Cortex of kidney (tissue), 1 donor: ENCODE measurements at places on chromosomes 11 and 22.

DNA sequence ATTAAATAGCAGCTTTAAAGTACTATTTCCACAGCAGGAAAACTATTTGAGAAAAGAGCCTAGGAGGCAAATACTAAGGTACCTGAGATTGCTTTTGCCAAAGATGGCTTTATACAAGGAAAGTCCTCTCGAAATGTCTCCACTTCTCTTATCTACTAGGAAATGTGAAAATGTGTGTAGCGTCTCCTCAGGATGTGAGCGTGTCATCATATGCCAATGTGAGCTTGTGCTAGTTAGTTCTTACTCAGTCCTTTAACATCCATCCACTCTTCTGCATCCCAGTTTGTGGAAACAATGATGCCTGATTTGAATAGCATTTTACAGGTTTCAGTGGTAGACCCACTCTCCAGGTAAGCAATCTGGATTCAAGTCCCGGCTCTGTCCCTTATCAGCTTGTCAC lies 421.0 kb downstream of the DYNC2H1 start:
- no peak for DNase-seq

DNA sequence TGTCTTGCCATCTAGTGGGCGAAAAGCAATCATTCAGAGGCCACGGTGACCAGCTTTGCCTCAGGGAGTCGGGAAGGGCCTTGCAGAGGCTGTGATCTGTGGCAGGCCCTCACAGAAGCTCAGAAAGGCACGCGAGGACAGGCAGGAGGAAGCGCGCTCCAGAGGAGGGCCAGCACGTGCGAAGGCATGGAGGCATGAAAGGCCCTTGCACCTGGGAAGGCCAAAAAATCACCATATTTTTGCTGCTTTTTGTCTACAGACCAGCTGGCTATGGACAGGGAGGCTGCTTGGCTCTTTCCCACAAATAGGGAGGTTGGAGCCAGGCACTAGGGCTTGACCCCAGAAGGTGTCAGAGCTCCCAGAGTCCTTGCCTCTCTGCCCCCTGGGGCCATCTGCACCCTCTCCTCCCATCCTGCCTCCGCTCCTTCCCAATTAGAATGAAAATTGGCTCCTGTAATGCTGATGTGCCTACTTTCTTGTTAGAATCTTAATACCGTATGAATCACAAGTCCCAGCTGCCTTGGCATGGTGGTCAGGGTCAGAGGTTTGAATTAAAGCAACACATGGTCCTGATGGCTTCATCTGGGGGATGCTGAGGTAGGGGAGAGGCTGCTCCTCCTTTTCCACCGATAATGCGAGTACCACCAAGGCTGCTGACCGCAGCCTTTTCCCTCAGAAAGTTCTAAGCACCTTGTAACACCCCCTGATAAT lies 69.1 kb downstream of the FEZ1 start:
- DNase-seq = no peak

- DNase-seq = no peak
These were observed at the start of gene OMP for GRCh38 chr11:77102246-77103210. Gene OMP, plus strand, starts transcription at chr11:77102840. Its CDS starts 0 bp downstream, at chr11:77102840.

GRCh38 chr22:18111759-18112330 lies 1.2 kb downstream of the TUBA8 start:
- no peak for DNase-seq

DNA sequence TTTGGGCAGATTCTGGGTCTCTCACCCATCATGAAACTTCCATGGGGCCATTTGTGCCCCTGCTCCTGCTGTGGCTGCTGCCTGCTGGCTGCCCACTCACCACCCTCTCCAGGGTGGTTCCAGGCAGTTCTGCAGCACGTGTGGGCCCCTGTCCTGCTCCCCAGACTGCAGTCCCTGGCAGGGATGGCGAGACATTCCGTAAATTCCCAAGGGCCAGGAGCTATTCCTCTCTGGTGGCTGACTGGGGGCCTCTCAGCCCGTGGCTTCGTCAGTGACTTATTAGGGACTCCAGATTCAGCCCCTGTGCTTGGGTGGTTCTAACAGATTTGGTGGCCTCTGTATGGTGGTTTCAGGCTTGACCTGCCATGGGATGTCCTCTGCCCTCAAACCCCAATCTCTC lies 3.9 kb upstream of the SLC22A8 start:
- DNase-seq = no peak

- no peak for DNase-seq
These were observed 6.2 kb downstream of the TAF6L start for GRCh38 chr11:62777389-62777788.

- DNase-seq = no peak
These were observed 30.4 kb downstream of the PACS1 start for GRCh38 chr11:66100272-66101065.

DNA sequence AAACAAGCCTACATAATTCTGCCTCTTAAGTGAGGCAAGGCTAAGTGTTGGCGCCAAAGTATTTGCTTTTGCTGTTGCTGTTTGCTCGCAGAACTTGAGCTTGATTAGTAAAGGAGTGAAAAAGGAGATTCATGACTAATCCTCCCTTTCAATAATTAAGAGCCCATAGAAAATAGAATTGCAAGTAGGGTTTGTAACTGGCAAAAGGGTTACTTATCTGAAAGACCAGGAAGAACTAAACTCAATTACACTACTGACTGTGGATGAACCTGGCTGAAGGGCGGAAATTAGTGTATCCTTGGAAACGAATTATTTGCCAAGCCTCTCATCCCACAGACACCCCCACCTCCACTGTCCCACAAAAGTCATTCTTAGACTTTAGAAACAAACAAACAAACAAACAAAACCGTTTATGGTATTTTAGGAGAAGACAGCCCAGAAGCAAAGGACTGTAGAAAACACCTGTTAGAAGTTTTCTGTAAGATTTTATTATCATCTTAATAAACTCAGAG lies 411 bp upstream of the EXPH5 start:
- no peak for DNase-seq

DNA sequence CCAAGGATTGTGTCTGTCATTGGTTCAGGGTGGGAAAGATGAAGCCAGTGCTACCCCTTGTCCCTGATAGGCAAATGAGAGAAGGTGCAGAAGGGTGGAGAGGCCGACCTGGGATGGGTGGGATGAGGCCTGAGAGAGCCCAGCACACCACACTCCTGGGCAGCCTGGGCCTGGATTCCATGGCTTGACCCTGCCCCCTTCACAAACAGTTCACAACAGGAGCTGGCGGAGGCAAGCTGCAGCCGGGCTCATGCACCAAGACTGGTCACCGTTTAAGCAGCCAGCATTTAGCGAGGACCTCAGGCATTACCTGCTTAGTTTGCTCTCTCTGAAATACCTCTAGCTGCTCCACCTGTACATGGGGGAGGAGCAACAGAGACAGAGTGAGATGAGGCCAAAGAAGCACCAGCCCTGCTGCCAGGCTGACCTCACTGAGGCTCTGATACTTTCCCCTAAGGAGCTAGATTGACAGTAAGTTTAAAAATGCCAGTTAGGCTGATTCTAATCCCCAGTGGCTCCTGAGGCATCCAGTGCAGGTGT lies 13.5 kb downstream of the IL18BP start:
- no peak for DNase-seq

DNA sequence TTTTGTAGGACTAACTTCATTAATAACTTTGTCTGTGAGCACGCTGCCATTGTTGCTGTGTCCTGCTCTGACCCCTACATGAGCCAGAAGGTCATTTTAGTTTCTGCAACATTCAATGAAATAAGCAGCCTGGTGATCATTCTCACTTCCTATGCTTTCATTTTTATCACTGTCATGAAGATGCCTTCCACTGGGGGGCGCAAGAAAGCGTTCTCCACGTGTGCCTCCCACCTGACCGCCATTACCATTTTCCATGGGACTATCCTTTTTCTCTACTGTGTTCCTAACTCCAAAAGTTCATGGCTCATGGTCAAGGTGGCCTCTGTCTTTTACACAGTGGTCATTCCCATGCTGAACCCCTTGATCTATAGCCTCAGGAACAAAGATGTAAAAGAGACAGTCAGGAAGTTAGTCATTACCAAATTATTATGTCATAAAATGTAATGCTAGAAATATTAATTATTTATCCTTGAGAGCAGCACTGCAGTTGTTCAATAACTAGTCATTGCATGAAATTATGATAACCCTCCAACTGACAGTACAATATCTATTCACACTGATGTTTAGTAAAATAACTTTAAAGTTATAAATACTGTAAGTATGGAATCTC lies 46.4 kb upstream of the OR5D13 start:
- no peak for DNase-seq

- DNase-seq = no peak
These were observed 429 bp downstream of the PGGHG start for GRCh38 chr11:289398-289711.

DNA sequence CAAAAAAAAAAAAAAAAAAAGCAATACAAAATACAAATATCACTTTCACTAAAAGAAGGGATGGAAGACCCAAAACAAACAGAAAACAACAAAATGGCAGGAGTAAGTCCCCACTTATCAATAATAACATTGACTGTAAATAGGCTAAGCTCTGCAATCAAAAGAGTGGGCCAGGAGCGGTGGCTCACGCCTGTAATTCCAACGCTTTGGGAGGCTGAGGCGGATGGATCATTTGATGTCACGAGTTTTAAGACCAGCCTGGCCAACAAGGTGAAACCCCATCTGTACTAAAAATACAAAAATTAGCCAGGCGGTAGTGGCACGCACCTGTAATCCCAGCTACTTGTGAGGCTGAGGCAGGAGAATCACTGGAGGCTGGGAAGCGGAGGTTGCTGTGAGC lies 9.8 kb upstream of the PPP6R3 start:
- DNase-seq = no peak

- DNase-seq = no peak
These were observed 6.5 kb upstream of the MIAT start for GRCh38 chr22:26650722-26651421.

DNA sequence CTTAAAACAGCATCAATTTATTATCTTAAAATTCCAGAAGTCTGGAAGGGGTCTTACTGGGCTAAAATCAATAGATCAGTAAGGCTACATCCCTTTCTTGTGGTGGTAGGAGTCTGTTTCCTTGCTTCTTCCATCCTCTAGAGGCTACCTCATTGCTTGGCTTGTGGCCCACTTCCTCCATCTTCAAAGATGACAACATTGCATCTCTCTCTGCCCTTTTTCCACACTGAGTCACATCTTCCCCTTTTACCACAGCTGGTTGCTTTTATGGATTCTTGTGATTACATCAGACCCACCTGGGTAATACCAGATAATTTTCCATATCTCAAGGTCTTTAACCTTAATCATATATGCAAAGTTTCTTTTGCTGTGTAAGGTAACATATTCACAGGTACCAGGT lies 60.9 kb downstream of the GRIA4 start:
- DNase-seq = no peak

DNA sequence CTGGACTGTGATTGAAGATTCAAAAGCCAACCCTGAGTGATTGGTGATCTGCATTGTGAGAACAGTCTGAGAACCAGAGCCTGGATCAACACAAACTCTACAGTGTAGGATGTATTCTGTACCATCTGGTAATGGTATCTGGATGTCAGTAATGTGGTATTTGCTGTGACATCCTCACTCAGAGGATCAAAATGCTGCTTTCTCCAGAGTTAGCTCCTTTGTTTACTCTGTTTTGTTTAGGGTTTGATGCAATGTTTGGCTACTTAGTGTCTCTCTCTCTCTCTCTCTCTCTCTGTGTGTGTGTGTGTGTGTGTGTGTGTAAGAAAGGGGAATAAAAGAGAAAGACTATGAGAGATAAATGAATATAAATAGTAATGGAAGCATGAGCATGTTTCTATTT lies 24.3 kb downstream of the CASP4 start:
- no peak for DNase-seq

DNA sequence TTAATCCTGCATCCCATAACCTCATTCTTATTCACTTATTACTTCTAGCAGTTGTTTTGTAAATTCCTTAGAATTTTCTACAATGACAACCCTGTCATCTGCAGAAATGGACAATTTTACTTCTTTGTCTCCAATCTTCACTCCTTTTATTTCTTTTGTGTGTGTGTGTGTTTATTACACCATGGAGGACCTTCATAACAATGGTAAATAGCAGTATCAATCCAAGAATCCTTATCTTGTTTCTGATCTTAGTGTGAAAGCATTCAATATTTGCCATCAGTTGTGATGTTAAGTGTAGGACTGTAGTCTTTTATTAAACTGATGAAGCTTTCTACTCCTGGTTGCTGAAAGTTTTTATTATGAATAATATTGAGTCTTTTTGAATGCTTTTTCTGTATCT lies 109.1 kb downstream of the MPPED2 start:
- no peak for DNase-seq

DNA sequence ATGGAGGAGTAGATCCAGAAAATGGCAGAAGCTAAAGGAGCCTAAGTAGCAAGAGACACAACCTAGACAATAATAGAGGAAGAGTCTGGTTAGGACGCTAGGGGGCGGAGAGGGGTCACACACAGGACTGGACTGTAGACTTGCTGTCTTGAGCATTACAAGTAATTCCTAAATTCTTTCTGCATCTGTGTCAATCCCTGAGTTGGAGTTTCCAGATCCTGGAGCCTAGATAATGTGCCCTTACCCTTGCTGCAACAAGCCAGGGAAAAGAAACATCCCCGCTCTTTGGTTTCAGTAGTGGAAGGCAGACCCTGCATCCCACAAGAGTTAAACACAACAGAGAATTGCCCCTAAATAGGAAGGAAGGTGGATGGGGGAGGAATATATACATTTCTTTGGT lies 14.9 kb upstream of the CCDC73 start:
- DNase-seq = no peak

DNA sequence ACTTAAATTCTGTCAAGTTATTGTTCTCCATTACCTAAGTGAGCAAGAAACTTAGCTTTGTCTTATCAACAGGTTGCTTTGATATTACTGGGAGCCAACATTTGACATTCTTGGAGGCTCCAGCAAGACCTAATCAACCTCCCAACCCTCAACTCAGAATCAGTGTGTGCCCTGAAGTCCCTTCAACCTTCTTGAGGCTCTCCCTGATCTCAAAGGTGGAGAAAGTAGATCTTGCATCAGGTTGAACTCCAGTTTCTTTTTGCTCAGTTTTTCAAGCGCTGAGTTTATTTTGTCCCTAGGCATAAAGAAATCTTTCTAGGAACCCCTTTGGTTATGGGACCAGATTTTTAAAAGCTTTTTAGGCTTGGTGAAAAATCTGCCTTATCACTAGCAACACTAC lies 1.4 kb downstream of the FAM111A start:
- DNase-seq = no peak

DNA sequence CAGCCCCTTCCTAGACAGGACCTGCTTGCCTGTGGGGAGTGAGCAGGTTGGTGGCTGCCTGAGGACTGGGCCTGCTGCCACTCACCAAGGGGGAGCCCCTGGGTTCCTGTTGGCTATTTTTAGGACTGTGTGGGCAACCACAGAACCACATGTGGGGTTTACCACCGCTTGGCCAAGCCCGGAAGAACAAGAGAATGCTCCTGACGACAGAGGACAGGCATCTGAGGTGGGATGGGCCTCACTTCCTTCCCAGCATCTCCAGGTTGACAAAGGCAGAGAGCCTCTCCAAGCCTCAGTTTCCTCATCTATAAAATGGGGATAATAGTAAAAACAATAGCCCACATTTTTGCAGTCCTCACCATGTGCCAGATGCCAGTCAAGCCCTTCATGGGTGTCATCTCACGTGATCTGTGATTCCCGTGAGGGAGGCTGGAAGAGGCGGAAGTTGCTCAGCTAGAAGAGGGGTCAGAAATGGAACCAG lies 43.6 kb downstream of the LRRC32 start:
- DNase-seq = no peak

GRCh38 chr11:72833811-72834493 lies 19.7 kb downstream of the ATG16L2 start:
- DNase-seq = no peak

GRCh38 chr22:23263651-23264555 lies 83.6 kb downstream of the BCR start:
- DNase-seq = no peak

GRCh38 chr11:19551457-19551856 lies 161.2 kb upstream of the NAV2 start:
- DNase-seq = no peak
